NCI-H1417 (cell line): ENCODE measurements at places on chromosomes 7 and 10.
A peak's percentile ranks its signal among the peaks of the same experiment; 100 is the strongest.

- peak; percentile 79 for DNase-seq
These were observed 5.3 kb downstream of the CLDN15 start for GRCh38 chr7:101232141-101232850.

- no peak for DNase-seq
These were observed 5.7 kb downstream of the ANLN start for GRCh38 chr7:36395171-36395894.

- no peak for DNase-seq
These were observed 8.0 kb downstream of the CALY start for GRCh38 chr10:133328358-133329343.

GRCh38 chr10:102497545-102497944, 5.0 kb downstream of the ACTR1A start:
- DNase-seq: no peak

DNA sequence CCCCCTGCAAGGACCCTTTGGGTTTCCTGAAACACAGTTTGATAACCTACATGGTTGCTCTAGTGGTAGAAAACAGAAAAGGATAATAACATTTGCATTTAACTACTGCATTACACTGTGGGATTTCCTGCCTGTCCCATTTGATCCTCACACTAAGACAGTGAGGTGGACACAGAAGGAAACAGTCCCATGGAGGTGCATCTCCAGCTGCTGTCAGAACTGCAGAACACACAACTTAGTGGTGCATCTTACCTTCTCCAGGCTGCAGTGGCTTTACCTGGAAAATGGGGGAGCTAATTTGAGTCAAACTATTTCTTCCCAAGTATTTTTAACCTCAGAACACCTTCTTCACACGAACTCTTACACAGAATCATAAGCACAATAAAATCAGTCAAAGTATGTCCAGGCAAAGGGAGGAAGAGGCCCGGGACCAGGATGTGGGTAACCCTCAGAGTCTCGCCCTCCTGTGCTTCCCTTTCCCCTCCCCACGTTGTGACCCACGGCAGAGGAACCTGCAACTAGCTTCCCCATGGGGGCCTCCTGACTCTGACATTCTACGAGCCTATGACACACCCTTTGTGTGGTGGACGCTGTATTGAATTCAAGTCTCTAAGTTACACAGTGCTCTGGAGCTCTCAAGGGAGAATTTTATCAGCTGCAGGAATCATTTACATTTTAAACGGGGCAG, 33.7 kb downstream of the SCRN1 start:
- peak; percentile 7 for DNase-seq

DNA sequence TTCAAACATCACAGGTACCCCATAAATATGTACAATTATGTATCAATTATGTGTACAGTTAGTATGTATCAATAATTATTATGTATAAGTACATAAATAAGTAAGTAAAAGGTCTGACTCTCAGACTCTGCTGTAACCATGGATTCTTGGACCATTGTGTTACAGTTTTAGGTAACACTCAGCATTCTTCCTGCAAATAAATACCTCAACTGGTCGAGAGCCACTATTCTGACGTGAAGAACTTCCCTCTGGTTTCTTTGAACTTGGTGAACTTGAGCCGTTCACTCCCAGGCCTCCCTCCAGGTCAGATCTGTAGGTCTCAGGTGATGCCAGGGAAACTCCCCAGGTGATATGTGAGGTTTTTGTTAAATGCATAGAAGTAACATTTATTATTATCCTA, 191.8 kb upstream of the PLXNA4 start:
- DNase-seq: no peak

DNA sequence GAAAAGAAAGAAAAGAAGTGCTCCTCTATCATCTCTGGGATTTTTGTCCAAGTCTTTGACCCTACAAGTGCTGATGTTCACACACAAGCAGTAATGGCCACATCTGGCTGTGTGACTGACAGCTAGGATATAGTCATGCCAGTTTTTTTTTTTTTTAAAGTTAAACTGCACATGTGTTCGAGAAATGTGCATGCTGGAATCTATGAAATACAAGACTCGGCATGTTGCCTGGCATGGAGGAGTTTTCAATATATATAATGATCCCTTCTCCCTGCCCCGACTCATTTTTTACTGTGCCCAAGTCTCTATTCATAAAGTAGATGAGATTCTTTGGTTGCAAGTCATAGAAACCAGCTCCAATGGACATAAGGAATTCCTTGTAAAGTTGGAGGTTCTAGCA, 60.4 kb upstream of the FGFR2 start:
- no peak for DNase-seq

- DNase-seq: no peak
These were observed 60.0 kb upstream of the NKX6-2 start for GRCh38 chr10:132845780-132846595.

- no peak for DNase-seq
These were observed 44.0 kb downstream of the LDB3 start for GRCh38 chr10:86712317-86712707.

GRCh38 chr7:37016064-37016878, 292.0 kb upstream of the AOAH start:
- DNase-seq: no peak

- peak; percentile 83 for DNase-seq
These were observed 17.5 kb downstream of the PRF1 start for GRCh38 chr10:70584909-70585544.

DNA sequence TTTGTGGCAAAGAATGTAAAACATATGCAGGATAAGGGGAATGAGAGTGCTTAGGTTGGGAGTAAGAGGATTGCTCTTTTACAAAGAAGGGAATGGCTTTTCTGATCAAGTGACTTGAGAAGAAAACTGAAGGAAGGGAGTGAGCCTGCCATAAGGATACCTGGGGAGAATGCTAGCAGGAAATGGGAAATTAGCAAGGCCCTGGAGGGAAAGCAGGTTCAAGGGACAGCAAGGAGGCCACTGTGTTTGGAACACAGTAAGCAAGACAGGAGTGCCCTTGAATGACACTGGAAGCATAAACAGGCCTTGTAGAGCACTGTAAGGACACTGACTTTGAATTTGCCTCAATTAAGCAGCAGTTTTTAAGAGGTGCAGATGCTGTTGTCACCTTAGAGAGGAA, 1069.9 kb downstream of the DNAJB9 start:
- DNase-seq: no peak

GRCh38 chr7:101066833-101067177, 18.5 kb upstream of the TRIM56 start:
- no peak for DNase-seq

GRCh38 chr10:126351021-126351420, 37.3 kb downstream of the ADAM12 start:
- DNase-seq: no peak

DNA sequence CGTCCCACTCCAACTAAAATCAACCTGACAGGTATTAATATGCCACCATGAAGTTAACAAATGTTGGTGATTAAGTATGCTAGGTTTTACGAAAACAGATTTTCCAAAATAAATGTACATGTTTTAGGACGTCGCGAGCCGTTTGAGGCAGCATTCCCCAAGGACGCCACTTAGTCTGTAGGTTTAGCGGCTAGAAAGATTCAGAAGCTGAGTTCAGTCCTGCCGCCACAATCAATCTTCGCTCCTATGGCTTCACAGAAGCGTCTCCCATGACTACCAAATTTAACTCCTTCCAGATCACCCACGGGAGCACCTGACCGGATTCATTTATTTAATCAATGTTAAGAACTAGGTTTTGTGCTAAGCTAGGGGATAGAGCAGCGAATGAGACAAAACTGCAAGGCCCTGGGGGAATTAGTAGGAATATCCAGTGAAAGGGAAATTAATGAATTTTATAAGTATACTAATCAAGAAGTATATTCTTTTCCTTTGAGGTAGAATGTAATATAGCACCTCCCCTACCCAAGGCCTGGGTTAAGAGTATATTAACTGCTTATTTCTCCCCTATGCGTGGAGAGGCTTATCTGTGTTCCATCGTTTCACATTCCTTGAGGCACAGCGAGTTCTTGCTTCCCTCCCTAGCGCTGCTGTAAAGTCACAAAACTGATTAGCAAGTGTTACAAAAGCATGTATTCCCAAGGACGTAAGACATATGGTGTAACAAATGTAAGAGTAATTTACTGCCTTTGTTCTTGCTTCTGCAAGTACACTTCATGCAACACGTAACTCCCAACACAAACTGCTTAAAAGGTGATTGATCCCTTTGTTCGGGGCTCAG, 994 bp upstream of the CYP51A1 start:
- DNase-seq: peak; percentile 86

DNA sequence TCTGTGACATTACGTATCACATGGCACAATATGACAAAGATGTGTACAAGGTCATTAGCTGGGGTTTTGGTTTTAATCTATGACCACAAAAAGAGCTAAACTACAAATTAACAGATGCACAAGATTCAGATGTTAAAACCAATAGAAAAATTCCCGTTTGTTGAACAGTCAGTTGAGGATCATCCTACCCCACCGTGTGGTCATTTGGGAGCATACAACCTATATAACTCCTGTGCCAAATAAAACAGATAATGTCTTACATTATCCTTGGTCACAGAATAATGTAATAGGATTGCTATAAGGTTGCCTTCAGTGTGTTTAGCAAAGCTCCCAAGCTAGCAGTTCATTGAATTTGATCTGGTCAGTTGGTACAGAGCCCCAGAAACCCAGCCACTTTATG, 28.2 kb downstream of the ASNS start:
- DNase-seq: no peak

GRCh38 chr10:37732685-37733084, 124.7 kb downstream of the ZNF248 start:
- no peak for DNase-seq

DNA sequence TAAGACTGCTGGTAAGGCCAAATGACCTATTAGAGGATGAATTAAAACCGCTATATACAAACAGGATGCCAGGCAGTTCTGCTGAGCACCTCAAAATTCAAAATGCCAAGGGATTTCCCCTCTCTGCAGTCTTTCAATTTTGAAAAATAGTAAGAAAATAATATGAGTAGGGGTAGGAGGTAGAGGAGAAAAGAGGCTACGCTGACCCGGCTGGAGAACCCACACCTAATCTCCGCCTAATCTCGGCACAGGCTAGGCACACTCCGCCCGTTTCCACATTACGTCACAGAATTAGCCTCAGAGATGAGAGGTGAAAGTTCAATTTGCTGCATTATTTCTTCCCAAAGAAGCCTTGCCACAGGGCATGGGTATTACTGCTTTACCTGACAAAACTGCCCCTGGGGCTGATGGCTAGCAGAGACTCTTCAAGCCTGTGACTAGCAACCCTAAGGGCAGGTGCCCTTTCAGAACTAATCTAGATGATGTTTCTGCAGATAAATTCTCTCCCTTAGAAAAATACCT, 21.3 kb upstream of the SPOCK2 start:
- DNase-seq: no peak

DNA sequence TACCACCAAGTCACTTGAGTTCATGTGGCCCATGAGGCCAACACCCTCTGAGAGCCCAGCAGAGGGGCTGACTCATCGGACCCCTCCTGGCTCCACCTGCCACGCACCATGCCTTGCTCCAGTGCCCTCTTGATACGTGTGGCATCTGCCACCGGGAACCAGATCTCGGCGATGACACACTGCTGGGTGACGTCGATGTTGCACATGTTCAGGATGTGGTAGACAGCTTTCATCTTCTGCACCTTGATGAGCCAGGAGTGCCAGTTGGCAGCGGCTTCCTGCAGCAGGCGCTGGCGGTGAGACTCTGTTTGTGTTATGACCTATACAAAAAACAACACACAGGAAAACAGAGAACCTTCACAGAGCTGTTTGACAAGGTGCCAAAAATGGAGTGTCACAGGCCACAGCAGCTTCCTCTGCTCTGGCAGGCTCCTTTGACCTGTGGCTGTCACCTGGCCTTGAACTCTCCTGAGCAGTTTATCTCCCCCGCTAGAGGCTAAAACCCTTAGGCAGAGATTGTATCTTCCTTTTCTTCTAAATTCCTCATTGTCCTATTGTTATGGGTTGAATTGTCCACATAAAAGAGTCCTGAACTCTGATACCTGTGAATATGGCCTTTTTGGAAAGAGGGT, 45.2 kb upstream of the TMEM213 start:
- peak; percentile 40 for DNase-seq

DNA sequence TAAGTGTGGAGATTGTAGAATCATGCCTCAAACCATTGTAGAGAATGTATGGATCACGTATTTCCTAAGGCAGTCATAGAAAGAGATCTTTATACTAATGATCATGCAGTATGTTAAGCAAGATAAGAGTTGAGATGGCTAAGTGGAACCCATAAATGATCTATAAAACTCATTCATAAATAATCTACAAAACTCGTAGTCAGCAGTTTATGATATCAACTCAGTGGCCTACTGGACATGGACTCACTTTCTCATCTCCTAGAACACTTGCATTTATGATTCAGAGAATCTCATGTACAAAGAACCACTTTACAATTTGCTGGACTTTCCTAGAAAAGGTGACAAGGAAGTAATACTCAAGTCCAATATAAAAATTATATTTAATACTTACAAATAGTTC, 339.6 kb downstream of the PCLO start:
- no peak for DNase-seq

GRCh38 chr7:21041252-21041651, 254.6 kb upstream of the SP8 start:
- no peak for DNase-seq

- no peak for DNase-seq
These were observed 1575.2 kb upstream of the LRRTM3 start for GRCh38 chr10:65350611-65351010.

- DNase-seq: no peak
These were observed 368.4 kb downstream of the TFEC start for GRCh38 chr7:115662120-115662519.

GRCh38 chr7:32048970-32049491, 21.2 kb downstream of the PDE1C start:
- DNase-seq: peak; percentile 21

DNA sequence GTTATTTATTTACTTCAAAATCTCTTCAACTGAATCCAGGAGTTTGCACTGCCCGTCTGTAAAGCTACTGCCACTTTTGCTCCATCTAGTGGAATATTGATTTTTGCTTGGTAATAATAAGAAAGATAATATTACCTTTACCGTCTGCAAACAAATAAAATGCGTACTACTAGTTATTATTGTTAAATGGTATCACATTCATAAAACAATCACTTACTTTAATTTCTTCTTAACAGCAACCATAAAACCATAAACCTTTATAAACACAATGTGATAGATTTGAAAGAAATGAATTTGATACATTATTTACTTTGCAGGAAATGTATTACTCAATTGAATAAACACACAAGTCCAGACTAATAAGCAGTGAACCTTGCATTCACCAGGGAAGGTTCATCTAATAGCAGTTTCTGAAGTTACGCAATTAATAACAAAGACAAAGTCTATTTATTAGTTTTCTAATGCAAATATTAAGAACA, 6.4 kb downstream of the AGMO start:
- DNase-seq: peak; percentile 89

DNA sequence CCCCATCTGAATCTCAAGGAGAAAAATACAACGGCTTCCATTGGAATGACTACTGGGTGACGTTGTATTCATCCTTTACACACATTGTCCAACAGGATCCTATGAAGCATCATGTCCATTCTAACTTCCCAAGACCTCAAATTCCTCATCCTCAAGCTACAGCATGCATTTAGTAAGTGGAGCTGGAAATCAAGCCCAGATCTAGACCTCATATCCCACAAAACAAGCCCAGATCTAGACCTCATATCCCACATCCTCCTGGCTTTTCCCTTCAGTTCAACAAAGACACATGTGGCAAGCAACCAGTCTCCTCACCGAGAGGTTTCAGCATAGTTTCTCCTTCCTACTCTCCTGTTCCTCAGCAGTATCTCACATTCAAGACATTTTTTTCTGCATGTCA, 12.2 kb downstream of the IGF2BP3 start:
- DNase-seq: no peak
